NCI-H1105 (cell line): ENCODE measurements at places on chromosomes 16 and 17.

GRCh38 chr17:31560616-31561235 lies 169.3 kb downstream of the RAB11FIP4 start:
- no peak for DNase-seq

DNA sequence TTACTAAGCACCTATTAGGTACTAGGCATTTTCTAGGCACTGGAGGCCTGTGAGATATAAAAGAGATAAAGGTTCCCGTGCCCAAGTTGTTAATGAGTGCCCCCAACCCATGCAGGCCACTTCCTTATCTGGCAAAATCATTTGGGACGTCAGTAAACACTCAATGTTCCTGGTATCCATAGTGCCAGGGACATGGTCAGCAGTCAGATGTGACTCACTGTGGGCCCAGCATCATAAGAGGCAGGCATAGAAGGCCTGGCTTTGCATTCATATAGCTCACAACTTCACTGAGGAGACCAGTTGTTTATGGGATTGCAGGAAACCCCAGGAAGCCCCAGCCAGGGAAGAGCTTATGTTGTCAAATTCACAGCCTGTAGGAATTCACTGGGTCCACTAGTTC lies 81.1 kb downstream of the MRC2 start:
- DNase-seq = no peak

GRCh38 chr16:17271687-17272086 lies 199.1 kb downstream of the XYLT1 start:
- no peak for DNase-seq

DNA sequence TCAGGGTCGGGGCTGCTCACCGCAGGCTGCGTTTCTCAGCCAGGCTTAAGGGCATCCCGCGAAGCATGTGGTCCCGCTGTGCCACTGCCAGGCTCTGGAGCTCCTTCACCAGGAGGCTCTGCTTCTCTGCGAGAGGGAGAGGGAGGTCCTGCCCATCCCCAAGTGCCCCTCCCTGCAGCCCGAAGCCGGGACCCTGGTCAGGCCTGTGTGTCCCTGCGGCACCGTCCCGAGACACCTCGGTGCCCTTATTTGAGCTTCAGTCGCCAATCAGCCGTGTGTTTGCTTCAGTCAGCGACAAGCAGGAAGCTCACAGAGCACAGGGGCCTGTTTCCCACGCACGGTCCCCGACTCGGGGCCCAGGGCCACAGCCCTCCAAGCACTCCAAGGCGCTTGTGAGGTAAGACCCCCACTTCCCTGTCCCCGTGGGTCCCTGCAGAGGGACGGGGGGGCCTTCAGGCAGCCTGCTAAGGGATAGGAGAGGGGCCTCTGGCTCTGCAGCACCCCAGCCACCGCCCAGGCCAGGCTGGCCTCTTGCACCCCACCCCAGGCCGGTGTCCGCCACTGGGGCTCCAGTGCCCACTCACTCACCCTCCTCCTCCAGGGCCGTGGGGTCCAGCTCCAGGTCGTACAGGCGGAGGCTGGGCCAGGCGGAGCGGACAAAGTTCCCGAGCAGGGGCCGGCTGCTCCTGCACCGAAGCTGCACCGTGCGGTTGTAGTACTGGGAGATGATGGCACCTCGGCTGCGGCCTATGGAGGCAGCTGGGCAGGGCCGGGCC lies 3.2 kb downstream of the TMC6 start:
- DNase-seq = no peak

DNA sequence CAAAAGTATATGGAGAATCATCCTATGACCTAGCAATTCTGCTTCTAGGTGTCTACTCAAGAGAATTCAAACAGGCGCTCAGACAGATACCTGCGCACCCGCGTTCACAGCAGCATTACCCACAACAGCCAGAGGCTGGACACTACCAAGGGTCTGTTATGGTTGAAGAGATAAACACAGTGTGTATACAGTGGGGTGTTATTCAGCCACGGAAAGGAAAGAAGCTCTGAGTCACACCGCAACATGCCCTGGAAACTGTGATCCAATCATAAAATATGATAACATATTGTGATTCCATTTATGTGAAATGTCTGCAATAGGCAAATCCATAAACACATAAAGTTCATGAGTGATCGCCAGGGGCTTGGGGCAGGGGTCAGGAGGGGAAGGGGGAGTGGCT lies 18.0 kb upstream of the JPH3 start:
- no peak for DNase-seq

GRCh38 chr17:77087650-77088454 lies 52.9 kb upstream of the SEC14L1 start:
- no peak for DNase-seq

DNA sequence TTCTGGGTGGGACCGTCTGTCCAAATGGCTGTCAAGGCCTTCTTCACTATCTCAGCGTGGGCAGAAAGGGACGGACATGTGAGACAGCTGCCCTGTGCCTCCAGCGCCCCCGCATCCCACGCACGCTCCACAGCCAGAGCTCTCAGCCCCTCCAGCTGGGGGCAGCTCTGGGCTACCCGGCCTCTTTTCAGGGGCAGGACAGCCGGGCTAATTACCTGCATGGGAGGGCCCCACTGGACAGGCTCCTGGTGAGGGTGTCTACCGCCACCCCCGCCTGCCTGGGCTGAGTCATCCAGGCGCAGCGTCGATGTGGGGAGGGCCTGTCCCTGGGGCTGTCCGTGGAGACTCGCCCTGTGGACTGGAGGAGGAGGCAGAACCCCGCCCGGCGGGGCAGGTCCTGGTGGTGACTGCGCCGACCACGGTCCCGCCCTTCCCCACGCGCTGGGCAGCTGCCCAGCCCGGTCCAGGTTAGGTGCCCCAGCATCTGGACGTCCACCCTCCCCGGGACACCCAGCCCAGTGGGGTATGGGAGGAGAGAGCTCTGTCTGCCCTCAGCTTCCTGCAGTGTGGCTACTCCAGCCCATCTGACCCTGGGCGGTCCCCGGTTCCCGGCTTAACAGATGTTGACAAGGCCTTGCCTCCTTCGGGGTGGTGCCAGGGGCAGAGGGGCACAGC lies 5.9 kb upstream of the METRNL start:
- no peak for DNase-seq

GRCh38 chr17:63919311-63919723 lies 678 bp upstream of the GH1 start:
- DNase-seq = peak; percentile 20

DNA sequence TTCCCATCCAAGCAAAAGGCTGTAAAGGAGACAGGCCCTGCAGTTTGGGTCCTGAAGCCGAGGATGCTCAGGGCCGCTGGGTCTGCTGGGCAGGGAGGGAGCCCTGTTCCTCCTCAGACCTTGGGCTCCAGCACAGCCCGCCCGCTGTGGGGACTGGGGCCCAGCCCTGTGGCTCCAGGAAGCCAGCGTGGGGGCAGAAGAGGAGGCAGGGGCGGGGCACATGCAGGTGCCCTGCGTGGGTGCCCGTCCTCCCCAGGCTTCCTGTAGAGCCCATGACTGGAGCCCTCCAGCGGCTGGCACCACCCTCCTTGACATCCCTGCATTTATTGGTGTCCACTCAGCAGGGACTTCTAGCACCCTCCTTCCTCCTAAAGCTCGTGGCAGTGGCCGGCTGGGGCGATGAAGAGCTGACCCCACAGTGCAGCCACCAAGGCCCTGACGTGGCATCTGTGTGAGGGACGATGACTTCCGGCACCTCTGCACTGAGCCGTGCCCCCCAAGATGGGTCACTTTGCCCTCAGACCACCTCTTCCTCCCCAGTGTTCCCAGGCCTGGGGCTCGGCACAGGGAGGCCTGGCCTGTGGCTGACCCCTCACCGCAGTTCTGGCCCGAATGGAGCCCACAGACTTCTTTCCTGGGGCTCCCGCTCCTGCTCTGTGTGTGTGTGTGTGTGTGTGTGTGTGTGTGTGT lies 9.9 kb downstream of the PRSS27 start:
- DNase-seq = no peak

DNA sequence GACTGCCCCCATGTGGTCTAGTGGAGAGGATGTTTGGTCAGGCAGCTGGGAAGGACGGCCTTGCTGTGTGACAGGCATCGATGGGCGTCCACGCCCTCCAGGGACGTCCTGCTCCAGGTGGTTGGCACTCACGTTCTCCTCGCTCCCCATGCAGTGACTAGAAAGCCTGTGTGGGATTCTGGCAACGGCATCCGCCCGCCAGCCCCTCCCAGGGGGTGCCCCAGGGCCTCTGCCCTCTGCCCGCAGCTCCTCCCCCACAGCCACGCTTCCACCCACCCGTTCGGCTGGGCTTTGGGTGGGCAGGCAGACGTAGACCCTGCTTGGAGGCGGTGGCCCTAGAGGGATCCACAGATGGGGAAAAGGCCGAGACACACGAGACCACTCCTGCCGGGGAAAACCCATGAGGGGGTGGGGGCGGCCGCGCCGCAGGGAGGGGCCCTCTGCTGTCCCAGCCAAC lies 4.7 kb upstream of the IL17C start:
- no peak for DNase-seq

DNA sequence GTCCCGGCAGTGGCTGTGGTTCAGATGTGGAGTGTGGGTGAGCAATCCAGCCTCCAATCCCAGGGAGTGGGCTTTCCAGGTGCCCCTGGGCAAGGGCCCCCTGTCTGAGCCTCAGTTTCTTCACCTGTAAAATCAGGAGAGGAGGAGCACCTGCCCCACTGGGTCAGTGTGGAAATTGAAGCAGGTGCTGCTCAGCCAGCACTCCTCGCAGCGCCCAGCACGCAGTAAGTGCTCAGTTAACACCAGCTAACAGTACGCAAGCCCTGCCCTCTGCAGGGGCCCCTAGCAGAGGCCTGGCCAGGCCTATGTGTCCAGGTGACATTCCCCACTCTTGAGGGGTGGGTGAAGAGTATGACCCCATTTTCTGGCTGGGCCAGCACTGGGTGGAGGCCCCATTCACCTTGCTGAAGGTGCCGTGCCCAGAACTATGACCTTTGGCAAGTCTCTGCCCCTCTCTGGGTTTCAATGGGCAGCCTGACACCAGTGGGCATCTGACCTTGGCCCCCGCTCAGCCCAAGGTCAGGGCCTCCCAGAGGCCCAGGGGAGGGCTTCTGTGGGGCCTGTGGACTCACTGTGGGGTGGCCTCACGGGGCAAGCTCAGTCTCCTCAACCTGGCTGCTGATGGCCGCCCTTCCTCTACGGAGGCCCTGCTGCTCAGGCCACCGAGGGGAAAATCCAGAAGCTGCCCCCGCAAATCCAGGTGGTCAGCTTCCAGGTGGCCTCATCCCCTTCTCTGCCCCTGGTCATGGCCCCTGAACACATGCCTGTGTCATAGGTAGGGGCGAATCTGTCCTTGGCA lies 2.5 kb downstream of the MTSS2 start:
- DNase-seq = no peak

- peak; percentile 55 for DNase-seq
Observed at GRCh38 chr17:29369831-29370735, 20.1 kb upstream of the TAOK1 start.

DNA sequence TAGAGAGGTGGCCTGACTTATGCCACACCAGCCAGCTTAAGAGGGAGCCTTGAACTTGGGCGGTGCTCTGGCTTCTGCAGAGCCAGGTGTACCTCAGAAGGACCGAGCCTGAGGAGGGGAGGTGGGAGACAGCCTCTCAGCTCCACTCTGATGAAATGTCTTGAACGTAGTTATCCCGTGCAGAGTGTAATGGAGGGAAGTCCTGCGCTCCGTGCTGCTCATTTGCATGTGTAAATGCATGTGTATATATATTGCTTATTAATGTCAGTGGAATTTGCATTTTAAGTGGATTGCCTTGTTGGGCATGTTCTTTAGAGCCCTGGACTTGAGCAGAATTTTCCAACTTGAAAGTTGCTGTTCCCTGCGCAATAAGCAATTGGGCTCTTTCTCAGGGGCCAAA lies 264.9 kb upstream of the SDK2 start:
- no peak for DNase-seq

DNA sequence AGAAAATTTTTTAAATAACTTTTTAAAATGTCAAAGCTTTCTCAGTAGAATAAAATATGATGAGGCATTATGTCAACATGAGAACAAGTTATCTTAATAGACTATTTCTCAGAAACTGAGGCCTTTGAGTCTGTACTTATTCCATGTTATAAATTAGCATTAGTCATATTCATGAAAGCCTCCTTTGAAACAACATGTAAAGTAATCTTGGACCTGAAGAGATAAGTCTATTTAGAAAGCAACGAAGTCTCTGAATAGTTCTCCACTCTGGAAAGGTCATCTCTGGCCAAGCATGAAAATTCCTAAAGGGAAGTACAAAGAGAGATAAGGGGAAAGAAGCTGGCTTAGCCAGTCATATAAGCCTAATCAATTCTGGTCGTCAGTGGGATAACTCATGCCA lies 150.8 kb downstream of the CYB561 start:
- no peak for DNase-seq

DNA sequence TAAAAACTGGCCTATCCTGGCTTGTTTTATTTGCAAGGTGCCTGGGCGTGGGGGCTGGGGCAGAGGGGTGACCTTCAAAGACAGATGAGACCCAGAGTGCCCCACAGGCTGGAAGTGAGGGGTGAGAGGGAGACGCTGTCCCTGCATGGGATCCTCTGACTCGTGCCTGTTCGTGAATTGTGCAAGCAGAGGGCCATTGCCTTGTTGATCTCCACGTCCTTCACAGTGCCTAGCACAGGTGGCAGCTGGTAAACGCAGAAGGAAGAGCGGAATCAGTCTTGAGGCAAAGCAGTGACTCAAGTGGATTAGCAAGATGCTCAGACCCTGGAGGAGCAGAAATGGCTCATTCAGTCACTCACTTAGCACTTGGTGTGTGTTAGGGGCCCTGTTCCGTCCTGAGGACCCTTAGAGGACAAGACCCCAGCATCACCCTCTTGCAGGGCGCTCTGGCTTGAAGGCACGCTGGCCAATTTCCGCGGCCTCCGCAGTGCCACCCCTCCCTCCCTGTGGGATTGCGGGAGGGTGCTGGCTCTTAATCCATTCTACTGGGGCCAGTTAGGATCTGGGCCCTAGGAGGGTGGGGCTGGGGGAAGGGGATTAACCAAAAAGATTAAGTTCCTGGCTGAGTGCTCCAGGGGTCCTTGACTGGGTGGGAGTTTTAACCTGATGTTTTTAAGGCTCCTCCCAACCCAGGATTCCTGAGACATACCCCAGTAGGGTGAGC lies 151.2 kb downstream of the CCDC182 start:
- no peak for DNase-seq

GRCh38 chr16:2517954-2518605 lies 2.1 kb upstream of the AMDHD2 start:
- DNase-seq = no peak

DNA sequence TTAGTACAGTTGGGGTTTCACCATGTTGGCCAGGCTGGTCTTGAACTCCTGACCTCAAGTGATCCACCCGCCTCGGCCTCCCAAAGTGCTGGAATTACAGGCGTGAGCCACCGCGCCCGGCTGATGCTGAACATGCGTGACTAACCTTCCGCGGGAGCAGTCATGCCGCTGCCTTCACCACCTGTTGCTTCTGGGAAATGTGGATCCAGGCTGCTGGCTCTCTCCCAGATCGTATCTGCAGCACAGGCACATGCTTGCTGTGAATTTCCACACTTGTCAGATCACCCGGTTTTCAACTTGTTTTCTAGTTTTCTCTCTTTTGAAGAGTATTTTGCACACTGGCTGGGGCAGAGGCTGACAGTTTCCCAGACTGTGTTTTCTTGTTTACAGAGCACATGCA lies 97.9 kb downstream of the ADCY9 start:
- DNase-seq = no peak
